HCEC 1CT (cell line): ENCODE measurements at places on chromosomes 16 and 17.
A peak's percentile ranks its signal among the peaks of the same experiment; 100 is the strongest.

DNA sequence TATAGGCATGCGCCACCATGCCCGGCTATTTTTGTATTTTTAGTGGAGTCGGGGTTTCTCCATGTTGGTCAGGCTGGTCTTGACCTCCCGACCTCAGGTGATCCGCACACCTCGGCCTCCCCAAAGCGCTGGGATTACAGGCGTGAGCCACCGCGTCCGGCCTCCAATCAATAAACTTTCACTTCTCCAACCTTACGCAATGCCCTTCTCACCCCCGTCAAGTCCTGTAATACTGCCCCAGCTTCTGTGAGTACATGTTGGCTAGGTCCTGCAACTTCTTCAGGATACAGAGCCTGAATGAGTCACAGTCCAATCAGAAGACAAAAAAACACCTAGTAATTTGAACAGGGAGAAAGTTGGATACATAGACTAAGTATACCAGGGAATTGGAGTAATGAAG, 47.1 kb upstream of the PHOSPHO1 start:
- no peak for DNase-seq

GRCh38 chr16:29025218-29025617, 40.4 kb downstream of the LAT start:
- no peak for DNase-seq

DNA sequence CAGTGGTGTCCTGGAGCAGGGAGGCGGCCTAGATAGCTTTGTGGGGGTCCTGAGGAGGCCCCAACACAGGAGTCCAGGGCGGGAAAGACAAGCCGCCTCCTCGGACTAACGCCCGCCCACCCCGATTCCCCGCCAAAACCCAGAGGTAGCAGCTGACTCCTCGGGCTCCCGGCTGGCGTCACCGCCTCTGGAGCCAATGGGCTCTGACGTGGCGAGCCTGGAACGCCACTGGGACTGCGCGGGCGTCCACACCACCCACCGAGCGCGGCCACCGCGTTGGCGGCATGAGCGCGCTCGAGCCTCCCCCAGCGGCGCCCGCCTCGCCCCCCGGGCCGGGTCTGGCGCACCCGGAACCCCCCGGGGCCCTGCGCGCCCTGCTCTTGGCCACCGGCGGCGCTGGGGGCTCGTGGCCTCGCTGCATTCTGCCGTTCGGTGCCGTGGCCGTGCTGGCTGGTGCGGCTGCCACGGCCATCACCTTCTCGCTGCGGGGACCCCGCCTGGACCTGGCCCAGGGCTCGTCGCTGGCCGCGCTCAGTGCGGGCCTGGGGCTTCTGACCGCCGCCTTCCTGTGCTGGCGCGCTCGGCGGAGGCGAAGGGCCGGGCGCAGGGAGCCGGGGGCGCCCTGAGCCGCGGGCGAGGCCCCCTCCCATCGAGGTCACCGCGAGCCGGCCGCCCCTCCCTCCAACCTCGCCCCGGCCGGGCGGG, 3.4 kb upstream of the NTN3 start:
- peak; percentile 71 for DNase-seq

DNA sequence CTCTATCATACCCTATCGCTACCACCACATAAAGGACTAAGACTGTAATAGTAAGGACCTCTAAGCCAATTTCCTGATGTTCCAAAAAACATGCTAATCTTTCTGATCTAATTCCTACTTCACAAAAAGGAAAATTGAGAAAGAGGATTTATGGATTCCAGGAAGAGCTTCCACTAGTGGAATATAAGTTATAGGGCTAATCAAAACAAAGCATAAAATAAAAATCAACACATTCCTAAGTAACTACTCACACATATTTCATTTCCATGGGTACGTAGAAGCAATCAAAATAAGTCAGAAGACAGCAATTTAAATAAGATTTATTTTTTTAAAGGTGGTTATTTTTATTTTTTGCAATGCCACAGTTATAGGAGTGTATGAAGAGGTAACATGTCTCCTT, 12.4 kb downstream of the CCDC43 start:
- peak; percentile 78 for DNase-seq

DNA sequence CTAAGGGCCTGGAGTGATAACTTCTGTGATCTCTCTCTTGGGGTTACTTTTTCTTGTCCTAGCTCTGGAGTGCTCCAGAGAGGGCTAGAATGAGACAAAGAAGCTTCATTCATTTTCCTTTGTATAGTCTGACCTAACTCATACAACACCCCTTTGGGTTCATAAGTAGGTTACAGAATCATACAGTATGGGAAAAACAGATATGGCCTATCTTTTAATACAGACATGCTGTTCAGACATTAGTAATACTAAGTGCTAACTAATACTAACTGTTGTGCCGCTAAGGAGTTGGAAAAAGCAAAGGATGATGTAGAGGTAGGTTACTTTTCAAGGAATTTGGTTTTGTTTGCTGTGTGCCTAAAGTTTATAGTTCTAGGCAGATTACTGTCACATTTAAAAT, 84.7 kb downstream of the NLK start:
- no peak for DNase-seq

DNA sequence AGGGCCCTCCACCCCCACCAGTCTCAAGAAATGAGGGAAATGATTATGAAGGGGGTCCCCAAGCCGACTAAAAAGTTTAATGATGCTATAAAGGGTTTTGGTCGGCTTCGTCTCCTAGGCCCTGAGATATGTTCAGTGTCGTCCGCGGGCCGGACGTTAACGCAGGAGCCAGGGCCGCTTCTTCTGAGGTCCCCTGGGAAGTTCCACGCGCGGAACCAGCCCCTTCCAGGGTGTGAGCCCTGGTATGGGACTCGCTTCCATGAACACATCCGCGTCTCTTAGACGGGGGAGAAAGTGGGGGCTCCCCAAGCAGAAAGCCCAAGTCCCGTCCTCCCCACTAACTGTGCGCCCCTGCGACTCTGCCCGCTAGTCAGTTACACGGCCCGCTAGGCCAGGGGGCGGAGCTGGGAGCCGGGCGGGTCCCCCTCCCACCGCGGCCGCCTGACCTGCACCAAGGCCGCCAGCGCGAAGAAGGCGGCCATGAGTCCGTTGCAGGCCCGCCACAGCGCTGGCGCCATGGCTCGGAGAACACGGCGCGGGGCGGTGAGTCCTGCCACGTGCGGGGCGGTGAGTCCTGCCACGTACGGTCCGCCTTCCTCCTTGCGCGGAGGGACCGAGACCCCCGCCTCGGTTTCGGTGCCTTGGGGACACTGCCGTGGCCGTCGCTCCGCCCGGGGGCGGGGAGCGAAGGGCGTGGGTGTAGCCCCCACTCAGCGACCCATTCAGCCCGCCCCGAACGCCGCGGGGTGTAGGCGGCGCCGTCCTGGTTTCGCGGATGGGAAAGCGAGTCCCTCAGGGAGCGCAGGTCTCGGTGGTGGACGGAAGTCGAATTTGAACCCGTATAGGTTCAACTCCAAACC, at the start of gene TMEM220:
Gene TMEM220, minus strand, starts transcription at position 690 of the 860 bp plus-strand sequence. Its CDS starts 172 bp downstream, at position 518.
- DNase-seq, result peak; percentile 62

DNA sequence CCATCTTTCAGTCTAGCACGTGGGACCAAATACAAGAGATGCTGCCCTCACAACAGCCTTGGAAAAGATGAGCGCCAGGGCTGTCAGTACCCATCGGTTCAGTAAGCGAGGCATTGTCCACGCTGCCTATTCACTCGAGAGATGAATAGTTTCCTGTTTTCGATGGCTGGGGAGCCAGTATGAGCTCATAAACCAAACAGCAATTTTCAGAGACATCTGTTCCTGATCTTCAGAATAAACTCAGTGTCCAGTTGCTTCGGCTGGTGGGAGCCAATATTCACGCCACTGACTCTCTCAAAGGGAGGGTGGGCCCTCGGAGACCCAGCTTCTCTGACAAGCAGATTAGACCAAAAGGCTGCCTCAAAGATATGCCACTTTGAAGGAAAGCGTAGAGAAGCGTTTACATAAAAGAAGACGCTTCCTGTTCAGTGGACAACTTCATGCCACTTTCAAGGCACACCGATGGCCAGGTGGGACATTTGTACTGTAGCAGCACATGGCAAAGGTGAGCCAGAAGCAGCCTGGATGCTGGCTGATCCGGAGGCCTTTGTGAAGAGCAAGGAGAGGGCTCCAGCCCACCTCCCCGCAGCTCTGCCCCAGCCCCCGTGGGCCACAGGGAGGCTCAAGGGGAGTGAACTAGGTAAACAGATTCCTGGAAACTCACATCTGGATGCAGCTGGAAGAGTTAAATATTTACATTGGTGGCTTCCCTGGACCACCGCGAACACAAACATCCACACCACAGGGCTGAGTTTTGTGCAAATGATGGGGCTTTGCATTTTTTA, 6.0 kb downstream of the TIMM22 start:
- DNase-seq, result no peak
